Stimulated activated naive B cell treated with anti-CD40 and anti-IgM and Interleukin-4, amounts not matched to agents 10 μg/mL and 1 μg/mL and 100 μg/mL, for 72 hours (primary cell): ENCODE measurements at places on chromosomes 5 and 9.

DNA sequence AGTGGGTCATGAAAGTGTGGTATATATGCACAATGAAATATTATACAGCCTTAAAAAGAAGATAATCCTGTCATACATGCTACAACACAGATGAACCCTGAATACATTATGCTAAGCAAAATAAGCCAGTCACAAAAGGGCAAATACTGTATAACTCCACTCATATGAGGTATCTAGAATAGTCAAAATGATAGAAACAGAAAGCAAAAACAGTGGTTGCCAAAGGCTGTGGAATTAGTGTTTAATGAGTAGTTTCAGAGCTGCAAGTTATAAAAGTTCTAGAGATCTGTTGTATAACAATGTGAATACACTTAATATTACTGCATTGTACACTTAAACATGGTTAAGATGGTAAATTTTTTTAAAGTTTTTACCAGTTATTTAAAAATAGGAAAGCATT, 135.0 kb downstream of the OXCT1 start:
- DNase-seq: no peak

GRCh38 chr5:136526021-136526420, 160.7 kb upstream of the TRPC7 start:
- no peak for DNase-seq

- no peak for DNase-seq
Observed at GRCh38 chr5:159727167-159727566, 189.1 kb upstream of the ADRA1B start.

- DNase-seq: no peak
Observed at GRCh38 chr9:127927201-127927987, 3.2 kb downstream of the PIP5KL1 start.

GRCh38 chr5:36443941-36444340, 142.2 kb upstream of the RANBP3L start:
- DNase-seq: no peak

- no peak for DNase-seq
Observed at GRCh38 chr9:97940741-97941140, 2.8 kb upstream of the HEMGN start.

DNA sequence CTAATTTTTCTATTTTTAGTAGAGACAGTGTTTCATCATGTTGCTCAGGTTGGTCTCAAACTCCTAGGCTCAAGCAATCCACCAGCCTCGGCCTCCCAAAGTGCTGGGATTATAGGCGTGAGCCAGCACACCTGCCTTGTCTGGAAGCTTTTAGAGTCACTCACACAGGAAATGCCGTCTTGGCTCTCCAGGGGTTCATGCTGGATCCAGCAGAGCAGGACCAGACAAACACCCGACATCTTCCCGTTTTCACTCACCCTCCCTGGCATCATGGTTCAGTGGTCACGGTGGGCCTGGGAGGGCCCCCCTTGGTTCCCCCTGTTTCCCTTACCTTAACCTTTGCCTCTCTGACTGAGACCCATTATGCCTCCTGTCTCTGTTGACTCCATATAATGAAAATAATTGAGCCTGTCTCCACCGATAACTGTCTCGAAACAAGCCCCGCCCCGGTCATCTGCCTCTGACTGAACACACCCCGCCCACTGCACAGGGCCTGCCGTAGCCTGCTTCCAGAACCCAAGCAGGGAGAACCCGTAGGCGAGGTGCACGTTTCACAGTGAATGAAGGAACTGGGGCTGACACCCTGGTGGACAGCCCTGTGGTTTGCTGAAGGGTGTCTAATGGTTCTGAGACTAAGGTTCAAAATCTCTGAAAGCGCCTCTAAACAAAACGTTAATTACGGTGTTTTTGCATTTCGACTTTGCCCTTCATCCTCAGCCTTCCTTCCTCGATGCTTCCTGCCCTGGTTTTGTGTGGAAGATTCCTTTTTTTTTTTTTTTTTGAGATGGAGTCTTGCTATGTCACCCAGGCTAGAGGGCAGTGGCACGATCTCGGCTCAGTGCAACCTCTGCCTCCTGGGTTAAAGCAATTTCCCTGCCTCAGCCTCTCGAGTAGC, 39.7 kb upstream of the SPRY4 start:
- peak; percentile 11 for DNase-seq
